Stimulated activated CD4-positive, alpha-beta T cell treated with anti-CD3 and anti-CD28 coated beads, Interleukin-2, amount 100 ng/mL, for 24 hours (primary cell): ENCODE measurements at places on chromosomes 7 and 10.
A peak's percentile ranks its signal among the peaks of the same experiment; 100 is the strongest.

- DNase-seq: no peak
Measured at GRCh38 chr10:3803295-3803926, 18.4 kb upstream of the KLF6 start.

DNA sequence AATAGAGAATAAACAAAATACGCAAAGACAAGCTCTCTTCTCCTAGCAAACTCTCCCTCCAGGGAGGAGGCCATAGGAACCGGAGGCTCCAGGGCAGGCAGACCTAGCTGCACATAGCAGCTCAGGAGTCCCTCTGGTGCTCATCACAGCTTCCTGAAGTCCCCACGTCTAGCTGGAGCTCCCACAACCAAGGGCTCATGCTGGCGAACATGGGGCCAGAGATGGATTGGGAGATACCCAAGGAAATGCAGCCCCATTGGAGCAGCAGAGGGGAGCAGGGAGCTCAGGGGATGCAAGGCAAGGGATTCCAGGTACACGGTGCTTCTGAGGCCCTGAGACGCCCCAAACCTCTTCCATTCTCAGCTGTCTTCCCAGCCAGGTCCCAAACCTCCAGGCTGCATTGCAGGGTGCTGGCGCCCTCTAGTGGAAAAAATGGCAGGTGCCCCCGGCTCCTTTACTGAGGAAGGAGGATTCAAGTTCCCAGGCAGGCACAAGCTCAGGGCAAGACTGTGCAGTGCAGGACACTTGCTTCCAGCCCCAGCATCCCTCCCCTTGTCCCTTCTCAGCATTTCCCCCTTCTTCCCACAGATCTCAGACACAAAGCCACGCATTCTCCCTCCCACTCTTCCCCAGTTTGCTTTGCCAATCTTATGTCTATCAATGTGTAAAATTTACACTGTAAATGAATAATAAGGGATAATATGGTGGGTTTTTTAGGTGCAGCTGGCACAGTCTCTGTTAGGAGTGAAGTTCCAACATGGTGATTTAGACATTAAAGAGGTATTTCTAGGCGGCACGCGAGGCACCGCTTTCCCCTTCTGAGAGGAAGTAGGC, 46.2 kb downstream of the GPAM start:
- DNase-seq: peak; percentile 77

GRCh38 chr10:19918794-19919193, 102.6 kb downstream of the PLXDC2 start:
- DNase-seq: no peak

DNA sequence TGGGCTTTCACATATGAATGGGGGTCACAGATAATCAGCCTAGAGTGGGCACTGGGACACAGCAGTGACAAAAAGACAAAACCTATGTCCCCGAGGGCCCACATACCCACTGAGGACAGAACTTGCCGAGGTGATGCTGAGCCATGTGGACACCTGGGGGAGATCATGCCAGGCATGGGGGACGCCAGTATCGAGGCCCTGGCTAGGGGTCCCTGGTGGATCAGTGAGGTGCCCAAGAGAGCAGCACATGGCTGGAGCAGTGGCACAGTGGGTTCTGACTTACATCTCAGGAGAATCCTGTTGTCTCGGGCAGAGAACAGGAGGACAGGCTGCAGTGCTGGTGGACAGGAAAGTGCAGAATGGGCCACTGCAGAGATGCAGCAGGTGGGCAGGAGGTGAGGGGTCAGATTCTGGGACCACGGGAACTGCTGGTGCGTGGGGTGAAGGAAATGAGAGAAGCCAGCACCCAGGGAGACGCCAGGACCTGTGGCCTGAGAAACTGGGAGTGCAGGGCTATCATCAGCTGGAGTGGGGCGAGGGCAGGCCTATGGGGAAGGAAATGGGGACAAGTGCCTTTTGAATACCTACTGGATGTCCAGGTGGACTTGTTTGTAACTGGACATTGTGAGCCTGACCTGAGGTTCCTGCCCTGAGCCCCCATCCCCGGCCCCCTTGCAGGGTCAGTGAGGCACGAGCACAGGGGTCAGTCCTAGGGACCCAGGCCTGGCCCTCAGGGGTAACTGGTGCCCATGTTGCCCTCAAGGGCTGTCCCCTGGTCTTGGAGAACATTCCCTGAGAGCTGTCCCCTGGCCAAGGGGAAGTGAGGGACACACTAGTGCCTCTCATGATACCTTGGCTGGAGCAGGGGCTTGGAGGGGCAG, 91.2 kb upstream of the RET start:
- DNase-seq: peak; percentile 13

DNA sequence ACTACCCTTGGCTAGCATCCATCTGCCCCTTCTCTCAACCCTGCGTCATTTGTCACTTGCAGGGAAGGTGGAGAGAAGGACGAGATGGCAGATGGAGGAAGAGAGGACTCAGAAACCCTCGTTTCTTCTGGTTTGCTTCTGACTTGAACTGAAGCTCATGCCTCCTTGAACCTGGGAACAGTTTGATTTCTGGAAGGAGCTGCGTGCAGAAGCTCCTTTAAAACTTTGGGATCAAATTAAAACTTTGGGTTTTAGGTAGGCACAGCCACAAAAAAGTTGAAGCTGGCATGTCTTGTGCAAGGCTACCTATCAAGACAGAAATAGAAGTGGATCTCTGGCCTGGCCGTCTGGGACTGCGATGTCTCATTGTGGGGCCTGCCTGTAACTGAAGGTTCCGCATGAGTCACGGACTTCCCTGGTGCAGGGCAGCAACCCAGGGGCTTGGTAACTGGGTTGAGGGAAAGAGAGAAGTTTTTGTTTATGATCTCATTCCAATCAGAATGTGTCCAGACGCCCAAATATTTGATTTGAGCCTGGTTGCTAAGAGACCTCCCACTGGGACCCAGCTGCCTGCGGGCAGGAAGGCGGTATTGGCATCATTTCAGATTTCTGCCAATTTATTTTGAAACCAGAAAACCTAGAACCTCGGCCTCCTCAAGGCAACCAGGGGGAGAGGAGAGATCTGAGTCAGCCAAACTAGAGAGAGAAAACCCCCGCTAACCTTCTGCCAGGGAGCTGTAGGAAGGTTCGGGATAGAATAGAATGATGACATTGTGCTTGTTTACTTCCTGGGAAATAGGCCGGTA, 15.8 kb upstream of the CAMK1D start:
- peak; percentile 51 for DNase-seq

GRCh38 chr10:24240041-24240751, 31.3 kb downstream of the KIAA1217 start:
- no peak for DNase-seq

DNA sequence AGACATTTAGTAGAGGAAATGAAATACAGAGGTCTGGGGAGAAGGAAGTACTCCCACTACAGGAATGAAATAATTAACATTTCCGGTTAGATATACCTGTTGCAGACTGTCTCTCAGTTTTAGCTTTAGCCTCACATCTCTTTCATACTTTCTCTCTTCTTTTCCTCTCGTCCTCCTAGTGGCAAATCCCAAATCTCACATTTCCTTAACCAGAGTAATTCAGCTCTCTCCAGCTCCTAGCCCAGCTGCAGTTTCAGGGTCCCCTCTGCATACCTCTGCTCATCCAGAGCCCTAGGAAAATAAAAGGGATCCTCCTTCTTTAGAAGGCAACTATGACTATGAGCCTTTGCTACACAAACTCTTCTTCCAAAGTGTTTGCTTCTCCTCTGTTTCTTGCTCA, 643.2 kb downstream of the PHTF2 start:
- no peak for DNase-seq

GRCh38 chr7:50653126-50653864, 88.1 kb upstream of the DDC start:
- no peak for DNase-seq

GRCh38 chr10:6014241-6014761, 37.0 kb upstream of the IL15RA start:
- DNase-seq: no peak

DNA sequence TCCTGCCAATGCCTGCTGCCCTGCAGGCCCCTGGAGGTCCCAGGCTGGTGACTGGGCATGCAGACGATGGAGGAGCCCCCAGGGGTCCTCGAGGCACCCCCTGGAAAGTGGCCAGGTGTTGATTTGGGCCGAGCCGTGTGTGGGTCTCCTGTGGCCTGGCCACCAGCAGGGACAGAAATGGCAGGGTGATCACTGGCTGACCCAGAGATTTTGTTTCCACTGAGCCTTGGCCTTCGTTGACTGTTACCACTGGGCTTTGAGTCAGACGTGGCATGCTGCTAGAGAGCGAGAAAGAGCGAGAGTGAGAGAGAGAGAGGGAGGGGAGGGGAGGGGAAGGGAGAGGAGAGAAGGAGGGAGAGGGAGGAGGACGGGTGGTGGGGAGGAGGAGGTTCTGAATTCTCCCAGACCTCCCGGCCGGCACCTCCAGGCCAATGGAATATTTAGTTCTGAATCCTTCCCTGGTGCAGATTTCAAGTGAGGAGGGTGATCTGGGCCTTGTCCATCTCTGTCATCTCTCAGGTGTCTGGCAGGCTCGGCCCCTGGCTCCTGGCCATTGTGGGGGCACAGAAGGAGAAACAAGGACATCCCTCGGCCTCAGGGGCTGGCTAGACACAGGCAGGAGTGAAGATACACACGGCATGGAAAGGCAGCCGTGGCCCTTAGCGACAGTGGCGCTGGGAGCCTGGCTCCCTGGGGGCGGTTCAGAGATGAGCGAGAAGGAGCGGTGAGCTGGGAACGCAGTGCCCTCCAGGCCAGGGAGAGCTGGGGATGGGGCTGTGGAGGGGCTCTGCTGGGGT, 58.2 kb downstream of the GLRX3 start:
- no peak for DNase-seq

DNA sequence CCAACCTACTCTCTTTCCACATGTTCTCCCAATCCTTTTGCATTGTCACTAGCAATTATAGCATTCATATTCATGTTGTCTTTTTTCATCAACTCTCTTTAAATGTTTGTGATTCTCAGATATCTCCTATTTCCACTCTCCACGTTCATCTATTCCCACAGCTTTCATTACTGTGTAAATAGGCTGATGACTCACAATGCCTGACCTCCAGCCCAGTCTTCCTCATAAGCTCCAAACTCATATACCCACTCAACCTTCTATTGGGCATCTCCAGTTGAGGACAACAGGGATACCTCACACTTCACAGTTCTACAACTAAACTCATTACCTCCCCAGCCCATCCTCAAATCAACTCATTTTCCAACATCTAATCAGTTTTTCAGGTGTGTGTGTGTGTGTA, 194.1 kb downstream of the DGKI start:
- no peak for DNase-seq

- DNase-seq: no peak
Measured at GRCh38 chr10:32419615-32420014, 26.3 kb upstream of the CCDC7 start.

GRCh38 chr7:100753750-100754149, 20.4 kb downstream of the ZAN start:
- no peak for DNase-seq

DNA sequence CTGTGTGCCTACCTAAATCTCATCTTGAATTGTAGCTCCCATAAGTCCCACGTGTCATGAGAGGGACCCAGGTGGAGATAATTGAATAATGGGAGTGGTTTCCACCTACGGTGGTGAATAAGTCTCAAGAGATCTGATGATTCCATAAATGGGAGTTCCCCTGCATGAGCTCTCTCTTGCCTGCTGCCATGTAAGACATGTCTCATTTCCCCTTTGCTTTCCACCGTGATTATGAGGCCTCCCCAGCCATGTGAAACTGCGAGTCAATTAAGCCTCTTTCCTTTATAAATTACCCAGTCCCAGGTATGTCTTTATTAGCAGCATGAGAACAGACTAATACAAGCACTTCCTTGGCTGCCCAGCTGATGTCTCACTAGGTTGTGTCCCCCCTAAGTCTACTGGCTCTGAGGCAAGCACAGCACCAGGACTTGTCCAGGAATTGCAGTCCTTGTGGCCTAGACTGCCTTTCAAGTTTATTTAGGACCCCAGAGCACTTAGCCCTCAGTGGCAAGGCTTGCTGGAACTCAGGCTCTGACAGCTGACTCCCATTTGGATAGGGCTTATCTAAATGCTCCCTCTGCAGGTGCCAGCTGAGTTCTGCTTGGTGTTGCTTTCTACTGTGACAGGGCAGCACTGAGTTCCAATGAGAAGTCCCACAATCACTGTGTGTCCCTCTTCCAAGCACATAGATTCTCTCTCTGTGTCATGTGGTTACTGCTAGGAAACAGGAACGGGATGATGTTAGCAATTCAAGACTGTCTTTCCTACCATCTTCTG, 59.0 kb upstream of the TAS2R16 start:
- no peak for DNase-seq

DNA sequence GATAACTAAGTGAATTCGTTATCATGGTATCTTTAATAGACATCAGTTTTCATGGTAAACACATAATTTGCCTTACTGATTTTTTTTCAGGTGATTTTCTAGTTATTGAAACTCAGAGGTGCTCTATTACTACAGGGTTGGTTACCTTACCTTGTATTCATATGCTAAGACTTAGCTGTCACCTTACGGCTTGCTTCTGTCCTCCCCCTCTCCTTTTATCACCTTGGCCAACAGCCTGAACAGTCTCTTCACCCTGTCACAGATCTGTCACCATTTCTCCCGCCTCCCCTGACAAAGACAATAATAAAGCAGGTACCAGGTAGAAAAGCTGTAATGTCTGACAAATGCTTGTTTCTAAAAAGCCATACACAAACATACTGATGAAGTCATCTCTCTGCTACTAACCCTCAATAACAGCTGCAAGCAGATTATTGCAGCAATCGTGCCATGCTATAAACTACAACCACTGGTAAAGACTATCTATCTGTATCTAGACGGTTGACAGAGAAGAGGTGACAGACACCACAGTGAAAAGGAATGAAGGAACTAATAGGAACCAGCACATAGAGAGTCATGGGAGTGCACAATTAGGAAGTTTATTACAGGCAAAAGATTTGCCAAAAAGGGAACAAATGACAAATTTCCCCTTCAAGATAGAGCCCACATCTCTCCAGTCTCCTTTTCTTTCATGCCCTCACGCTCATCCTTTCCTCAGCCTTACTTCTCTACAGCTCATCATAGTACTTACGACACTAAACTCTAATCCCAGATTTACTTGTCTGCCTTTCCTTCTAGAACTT, 57.2 kb downstream of the ARHGAP12 start:
- no peak for DNase-seq

- DNase-seq: no peak
Measured at GRCh38 chr7:30087371-30087770, 47.4 kb upstream of the MTURN start.

DNA sequence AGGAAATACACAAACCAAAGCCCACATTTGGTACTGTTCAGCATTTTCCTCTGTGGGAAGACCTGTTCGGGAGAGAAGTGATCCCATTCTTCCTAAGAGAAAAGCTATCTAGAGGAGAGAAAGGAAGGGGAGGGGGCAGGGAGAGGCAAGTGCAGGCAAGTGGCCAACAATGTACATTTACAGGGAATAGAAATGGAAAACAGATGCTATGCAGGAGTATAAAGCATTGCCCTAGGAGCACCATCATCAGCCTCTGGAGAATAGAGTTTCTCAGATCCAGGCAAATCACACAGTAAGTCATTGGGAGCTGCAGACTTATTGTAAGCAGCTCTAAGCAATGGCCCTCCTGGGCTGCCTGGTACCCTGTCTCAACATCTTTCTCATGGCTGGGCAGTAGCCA, 424.4 kb upstream of the AUTS2 start:
- DNase-seq: no peak

DNA sequence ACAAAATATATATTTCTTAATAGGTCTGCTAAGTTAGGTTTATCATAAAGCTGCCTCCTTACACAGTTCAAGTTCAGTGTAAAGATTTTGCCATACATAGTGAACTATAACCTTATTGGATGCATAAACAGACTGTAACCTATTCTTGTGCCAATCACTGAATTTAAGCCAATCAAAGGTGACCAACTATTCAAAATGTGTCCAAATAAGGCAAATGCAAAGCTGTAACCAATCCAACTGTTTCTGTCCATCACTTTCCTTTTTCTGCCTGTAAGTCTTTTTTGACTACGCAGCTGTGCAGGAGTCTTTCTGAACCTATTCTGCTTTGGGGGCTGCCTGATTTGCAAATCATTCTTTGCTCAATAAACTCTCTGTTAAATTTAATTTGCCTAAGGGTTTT, 11.6 kb upstream of the DNMBP start:
- DNase-seq: no peak
